Neural crest cell (in vitro differentiated cells): ENCODE measurements at places on chromosomes 5 and 9.
A peak's percentile ranks its signal among the peaks of the same experiment; 100 is the strongest.

DNA sequence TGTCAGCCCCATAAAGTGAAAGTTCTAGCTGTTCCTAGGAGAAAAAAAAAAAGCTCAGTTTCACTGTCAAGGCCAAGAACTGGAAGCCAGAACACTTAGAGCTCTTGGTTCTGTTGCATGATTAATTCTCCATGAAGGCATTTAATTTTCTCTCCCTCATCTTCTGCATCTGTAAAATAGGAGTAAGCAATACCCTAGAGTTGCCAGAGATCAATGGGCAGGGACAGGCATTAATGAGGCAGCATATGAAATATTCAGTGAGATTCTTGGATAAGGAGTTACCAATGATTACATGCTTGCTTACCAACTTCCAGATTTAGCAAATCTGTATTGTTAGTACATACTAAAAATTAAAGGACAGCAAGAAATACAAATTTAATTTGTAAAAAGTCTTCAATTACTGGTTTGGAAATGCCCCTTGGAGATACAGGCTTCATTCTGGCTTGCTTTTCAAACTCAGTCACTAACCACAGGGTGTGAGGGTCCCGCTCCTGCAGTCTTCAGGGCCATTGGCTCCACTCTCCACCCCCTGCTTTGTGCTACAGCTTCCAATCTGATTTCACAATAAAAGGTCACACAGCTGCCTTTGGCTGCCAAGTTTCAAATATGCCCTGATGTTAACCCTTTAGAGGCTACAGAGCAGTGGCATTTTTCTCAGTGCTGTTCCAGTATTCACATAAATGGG lies 624.6 kb downstream of the BNC2 start:
- DNase-seq: no peak

DNA sequence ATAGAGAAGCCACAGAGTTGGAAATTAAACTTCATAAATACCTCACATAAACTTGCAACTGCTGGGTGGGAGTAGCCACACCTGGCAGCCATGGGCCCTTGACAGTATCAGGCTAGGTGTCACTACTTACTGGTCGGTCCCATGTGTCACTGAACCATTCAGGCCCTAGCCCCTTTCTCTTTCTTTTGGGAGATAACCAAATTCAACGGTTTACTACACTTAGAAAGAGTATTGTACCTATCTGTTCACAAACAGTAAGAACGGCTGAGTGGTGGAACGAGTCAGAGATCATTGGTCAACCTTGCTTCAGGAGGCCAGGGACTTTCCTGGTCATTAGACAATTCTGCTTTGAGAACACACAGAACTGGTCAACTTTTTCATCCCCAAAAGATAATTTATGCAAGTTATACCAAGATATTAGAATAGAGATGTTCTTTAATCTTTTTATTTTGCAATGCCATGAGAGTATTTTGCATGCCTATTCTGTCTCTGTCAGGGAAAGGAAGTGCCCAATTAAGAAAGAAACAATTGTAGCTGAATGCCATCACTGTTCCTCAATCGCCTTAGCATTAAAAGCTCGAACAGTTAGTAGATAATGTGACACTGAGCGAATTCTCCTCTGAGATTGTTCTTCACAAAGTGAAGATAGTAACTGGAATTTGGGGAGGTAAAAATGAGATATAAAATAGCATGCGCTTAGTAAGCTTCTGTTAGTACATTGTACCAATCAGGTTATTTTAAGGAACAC lies 50.9 kb downstream of the GOLPH3 start:
- DNase-seq: no peak

- DNase-seq: no peak
Observed at GRCh38 chr5:103126557-103126956, 6.5 kb downstream of the PPIP5K2 start.

GRCh38 chr9:119841016-119841415 lies 471.8 kb upstream of the BRINP1 start:
- DNase-seq: no peak

DNA sequence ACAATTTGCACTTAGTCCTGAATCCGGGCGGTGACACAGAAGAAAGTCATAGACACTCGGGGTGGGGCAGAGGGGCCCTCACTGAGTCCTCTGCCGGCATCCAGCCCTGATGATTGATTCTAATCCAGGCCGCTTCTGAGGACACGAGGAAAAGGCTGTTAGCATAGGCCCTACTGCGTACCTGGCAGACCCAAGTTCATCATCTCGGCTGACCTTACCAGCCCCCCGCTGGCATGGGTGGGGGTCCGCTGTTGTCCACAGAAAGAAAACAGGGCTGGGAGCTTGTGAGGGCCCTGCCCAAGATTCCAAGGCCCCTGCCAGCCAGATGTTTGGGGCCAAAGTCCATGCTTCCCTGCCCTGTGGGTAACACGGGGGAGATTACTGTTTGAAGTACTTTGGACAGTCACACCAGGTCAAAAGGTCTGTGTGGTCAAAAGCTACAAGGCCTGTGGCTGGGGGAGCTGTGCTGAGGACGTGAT lies 24.5 kb downstream of the ERGIC1 start:
- DNase-seq: no peak

GRCh38 chr9:90569511-90569910 lies 73.1 kb downstream of the DIRAS2 start:
- DNase-seq: no peak

DNA sequence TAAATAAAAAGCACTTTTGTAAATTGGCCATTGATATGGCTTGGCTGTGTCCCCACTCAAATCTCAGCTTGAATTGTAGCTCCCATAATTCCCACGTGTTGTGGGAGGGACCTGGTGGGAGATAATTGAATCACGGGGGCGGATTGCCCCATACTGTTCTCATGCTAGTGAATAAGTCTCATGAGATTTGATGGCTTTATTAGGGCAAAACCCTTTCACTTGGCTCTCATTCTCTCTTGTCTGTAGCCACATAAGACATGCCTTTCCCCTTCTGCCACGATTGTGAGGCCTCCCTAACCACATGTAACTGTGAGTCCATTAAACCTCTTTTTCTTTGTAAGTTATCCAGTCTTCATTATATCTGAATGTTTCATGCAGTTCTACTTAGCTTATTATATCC lies 153.2 kb downstream of the TARS1 start:
- DNase-seq: no peak

GRCh38 chr5:173327948-173328843 lies at the start of gene STC2:
Gene STC2, minus strand, starts transcription at chr5:173328414. Its CDS starts 221 bp downstream, at chr5:173328193.
- peak; percentile 58 for DNase-seq

GRCh38 chr9:109439378-109440116 lies 58.6 kb downstream of the PTPN3 start:
- DNase-seq: no peak

DNA sequence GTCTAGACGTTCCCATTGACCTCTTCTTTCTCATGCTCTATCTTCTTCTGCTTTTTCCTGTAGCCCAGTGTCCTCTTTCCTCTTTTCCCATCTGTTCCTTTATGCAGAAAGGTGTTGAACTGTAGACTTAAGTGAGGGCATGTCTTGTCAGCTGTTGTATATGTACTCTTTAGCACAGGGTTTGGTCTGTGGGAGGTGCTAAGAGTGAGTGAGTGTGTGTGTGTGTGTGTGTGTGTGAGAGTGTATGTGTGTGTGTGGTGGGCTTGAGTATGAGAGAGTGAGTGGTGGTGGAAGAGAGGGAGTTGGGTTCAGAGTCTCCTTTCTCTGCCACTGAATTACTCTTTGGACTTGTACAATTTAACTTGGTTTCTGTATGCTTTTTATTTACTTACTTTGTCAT lies 10.3 kb upstream of the ROPN1L start:
- no peak for DNase-seq

GRCh38 chr9:3193791-3194190 lies 332.0 kb downstream of the RFX3 start:
- no peak for DNase-seq

DNA sequence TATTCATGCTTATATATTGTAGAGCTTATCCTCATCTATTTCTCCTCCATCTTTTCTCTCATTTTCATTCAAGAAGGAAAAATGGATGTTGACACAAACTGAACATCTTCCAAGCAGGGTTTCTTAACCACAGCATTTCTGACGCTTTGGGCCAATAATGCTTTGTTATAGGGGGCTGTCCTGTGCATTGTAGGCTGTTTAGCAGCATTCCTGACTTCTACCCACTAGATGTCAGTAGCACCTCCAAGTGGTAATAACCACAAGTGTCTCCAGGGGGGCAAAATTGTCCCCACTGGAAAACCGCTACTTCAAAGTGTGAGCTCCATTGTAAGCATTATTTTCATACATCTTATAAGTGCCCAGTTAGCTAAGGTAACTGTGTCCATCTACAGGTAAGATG lies 2.6 kb upstream of the TXNDC8 start:
- DNase-seq: no peak

GRCh38 chr9:89427621-89428221 lies 70.2 kb downstream of the SEMA4D start:
- no peak for DNase-seq

DNA sequence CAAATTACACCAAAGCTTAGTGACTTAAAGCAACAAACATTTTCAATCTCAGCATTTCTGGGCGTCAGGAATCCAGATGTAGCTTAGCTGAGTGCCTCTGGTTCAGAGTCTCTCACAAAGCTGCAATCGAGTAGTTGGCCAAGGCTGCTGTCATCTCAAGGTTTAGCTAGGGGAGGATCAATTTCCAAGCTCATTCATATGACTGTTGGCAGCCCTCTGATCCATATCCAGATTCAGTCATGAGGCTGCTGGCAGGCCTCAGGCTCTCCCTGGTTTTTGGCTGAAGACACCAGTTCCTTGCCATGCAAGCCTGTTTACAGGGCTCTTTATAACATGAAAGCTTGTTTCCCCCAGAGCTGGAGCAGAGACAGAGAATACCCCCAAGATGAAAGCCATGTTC lies 419.5 kb upstream of the TLE4 start:
- no peak for DNase-seq

DNA sequence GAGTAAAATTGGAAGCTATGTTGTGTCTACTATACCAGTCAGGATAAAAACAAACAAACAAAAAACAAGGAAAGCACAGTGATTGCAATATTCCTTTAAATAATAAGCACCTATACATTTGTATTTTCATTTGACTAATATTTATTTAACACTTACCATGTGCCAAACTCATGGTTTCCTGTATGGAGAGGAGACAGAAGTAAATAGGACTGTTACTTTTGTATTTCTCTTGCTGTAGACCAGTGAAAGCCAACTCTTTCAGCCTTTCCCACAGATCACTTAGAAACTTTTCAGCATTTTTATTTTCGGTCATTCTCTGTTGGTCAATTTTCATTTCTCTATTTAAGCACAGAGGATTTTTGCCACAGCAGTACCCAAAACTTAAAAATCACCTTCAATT lies 4.5 kb downstream of the CMYA5 start:
- no peak for DNase-seq

- no peak for DNase-seq
Observed at GRCh38 chr5:150448952-150449516, 505 bp downstream of the RPS14 start.

DNA sequence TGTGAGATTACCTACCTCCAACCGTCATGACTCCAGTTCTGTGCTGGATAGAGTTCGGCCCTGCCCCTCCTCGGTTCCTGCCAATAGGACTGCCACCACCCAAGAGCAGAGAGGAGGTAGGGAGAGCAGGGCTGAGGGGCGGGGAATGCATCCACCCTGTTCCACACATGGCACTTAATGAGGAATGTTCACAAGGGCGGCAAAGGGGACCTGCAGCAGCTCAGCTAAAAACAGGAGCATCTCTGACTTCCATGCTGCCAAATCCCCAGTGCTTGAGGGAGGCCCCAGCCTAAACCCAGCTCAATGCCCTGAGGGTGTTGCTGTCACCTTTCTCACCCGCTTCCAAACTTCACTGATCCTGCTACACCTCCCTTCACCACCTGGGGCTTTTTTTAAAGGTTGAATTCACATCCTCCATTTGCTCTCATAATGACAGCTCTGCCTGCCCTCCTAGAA lies 7.8 kb upstream of the DELE1 start:
- DNase-seq: no peak

GRCh38 chr5:123800640-123801039 lies 288.7 kb downstream of the CSNK1G3 start:
- no peak for DNase-seq

DNA sequence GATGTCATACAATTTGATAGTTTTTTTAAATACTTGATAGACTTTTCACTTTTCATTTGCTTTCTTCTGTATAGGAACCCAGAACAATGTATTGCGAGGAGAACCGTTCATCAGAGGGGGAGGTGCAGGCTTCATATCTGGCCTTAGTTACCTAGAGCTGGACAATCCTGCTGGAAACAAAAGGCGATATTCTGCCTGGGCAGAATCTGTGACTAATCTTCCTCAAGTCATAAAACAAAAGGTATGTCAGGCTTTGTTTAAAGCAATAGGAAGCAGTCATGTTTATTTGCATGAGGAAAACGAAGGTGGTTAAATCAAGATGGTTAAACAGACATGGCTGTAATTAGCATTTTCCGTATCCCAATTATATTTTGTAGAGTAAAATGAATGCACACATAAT lies 46.0 kb downstream of the C7 start:
- no peak for DNase-seq

- DNase-seq: no peak
Observed at GRCh38 chr5:56175021-56175420, 58.1 kb downstream of the ANKRD55 start.

DNA sequence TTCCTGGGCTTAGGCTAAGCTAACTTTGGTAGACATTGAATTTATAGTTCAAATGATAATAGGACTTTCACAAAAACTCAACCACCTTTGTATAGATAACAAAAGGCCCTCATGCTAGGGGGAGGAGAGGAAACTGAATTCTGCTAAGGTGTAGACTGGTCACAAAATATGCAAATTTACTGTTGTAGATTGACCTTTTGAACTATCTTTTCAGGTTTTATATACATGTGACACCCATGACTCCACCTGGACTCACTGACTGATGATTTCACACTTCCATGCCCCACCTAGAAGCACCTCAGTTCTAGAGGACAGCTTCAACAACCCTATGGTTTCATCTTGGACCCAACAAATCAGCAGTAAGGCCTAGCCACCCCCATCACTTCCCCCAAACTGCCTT lies 165.7 kb downstream of the CEMIP2 start:
- no peak for DNase-seq

DNA sequence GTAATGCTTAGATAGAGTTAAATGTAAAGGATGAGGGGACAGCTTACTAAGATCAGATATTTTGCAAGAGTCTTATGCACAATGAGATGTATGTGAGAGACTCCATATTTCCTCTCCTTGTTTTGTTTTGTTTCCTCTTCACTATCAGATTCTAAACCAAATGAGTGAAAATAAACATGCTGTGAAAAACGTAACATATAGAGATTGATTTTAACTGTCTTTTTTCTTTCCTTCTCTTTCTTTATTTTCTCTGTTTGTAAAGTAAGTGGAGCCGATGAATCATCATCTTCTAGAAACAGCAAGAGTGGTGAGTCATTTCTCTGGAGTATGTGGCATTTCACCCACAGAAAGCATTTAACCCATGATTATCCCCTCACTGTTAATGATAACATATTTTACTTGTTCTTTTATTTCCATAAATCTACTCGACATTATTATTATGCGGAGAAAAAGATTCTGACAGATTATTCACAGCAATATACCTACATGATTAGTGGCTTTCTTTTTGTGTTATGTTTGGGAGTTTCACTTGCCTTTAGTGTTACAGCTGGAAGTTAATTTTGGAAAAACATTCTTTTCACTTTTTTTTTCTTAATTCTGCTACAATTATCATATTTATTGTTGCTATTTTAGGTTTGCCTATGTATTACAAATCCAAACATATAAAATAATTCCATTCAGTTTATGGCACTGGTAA lies 2.1 kb upstream of the ANXA1 start:
- DNase-seq: no peak
